ENCODE measurements at places on chromosomes 4 and X. TPM values are rescaled to one million over a fixed set of nuclear protein-coding genes. Genes with fewer than 3 reads are reported as not detected.

DNA sequence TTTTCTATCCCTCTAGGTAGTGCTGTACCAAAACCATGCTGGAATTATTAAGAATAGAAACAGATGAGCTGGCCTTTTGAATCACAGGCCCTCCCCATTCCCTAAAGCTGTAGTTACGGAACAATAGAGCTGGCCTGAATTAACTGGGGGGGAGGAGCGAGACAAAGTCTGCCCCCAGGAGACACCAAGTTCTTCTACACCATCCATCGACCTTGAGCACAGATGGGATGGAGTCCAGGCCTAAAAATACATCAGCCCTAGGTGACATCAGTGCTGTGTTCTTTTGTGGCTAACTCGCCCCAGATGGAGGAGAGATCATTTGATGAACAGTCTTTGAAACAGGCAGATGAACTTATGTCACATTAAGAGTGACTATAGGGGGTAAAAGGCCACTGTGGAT is 49.6 kb downstream of the LHFPL1 start:
- no peak for DNase-seq

GRCh38 chr4:96162636-96163035 is 322.7 kb downstream of the PDHA2 start:
- DNase-seq, result no peak

GRCh38 chrX:148337873-148338272 is 162.5 kb upstream of the AFF2 start:
- DNase-seq, result no peak

DNA sequence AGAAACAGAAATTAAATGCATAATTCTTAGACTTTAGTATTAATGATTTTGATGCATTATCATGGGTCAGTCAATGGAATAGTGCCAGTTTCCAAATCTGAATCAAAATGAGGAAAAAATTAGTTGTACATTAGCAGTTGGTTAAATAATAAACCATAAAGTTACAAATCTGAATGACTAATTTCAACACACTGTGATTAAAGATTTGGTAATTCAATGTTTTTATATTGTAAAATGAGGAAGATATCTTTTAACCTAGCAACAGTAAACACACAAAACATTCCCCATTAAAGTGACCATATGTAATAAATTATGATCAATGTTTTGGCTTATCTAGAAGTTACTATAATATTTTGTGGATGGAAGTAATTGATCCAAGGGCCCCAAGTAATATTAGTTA is 1.6 kb downstream of the FBXO8 start:
- DNase-seq, result no peak

GRCh38 chrX:65668377-65669310 is 1.2 kb downstream of the MSN start:
- peak; percentile 63 for DNase-seq

DNA sequence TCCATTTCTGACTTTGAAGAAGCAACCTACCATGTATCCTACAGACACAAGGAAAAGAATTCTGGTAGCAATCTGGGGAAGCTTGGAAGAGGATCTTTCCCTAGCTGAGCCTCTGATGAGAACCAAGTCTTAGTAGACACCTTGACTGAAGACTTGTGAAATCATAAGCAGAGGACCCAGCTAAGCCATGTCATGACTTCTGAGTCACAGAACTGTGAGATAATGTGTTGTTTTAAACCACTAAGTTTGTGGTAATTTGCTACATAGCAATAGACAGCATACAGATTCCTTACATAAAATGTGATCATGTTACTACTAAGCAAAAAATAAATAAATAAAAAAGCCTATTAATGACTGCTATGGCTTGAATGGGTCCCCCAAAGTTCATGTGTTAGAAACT is 71.3 kb upstream of the ANKRD50 start:
- DNase-seq, result peak; percentile 15

MAGEC1 gene
- total RNA-seq, result not detected

Measured in renal cortical epithelial cell (primary cell).